ENCODE measurements at places on chromosomes 3 and 15.

DNA sequence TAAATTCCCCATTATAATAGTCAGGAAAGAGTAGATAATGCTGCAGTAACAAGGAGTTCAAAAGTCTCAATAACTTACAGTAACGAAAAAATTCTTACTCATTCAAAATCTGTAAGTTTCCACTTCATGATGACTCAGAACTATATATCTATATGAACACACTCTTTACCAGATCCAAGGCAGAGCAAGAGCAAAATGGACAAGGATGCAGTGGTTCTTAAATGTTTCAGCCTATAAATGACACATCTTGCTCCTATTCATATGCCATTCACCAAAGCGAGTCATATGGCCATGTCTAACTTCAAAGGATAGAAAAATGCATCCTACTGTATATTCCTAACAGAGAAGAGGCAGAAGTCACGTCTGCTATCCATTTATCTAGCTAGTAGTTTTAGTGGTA, 787.7 kb downstream of the NAALADL2 start:
- peak; percentile 18 for DNase-seq

GRCh38 chr15:29925227-29926082, 103.2 kb upstream of the TJP1 start:
- DNase-seq = peak; percentile 50

GRCh38 chr3:155730843-155731242, 14.0 kb downstream of the PLCH1 start:
- DNase-seq = no peak

- DNase-seq = no peak
Observed at GRCh38 chr3:62863648-62864047, 11.6 kb downstream of the CADPS start.

GRCh38 chr3:15449489-15450224, 22.3 kb downstream of the EAF1 start:
- no peak for DNase-seq

- DNase-seq = peak; percentile 69
Observed at GRCh38 chr15:45714590-45715488, 80.0 kb downstream of the SQOR start.

DNA sequence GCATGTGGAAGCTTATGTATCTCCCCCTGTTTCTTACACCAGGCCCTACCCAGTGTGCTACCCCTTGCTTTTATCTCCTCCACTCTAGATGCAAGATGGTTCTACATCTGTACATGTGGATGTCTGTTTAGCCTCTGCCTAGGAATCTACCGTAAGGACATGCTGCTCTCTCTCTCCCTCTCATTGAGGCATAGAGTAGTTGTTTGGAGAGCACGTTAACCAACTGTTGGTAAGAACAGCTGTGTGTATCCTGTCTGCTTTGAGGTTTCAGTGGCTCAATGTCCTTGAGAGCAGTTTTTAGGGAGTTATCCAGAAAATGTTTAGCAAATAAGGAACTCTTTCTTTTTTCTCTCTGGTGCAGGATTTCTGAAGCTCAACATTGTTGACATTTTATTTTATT, 152.8 kb downstream of the DNAJB8 start:
- no peak for DNase-seq

DNA sequence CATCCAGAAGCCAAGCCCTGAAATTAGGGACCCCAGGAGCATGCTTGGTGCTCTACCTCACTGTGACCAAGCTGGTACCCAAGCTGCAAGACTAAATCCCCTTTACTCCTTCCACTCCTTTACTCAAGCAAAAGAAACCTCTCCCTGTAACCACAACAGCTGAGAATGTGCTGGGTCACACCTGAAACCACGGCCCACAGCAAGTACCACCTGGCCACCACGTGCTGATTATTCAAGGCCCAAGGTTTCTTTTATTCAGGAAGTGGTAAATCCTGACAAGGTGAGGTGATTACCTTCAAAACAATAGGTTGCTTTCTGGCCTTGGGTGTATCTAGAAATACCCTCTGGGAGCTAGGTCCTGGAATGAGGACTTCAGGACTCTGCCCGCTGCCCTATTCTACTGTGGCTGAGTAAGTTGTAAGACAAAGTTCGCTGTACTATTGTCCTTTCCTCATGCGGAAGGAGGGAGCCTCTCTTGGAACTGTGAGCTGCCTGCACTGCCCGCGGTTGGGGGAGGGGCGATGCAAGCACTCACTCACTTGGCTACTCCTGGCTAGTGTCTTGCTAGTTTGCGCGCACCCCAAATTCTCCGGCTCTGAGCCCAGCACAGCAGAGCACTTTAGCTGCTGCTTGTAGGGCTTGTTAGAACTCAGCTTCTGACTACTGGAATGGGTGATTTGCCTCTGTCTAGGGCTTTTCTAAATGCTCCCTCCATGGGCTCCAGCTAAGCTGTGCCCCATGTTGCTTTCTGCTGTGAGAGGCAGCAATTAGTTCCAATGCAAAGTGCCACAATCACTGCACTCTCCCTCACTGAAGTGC, 487.1 kb upstream of the CNTN3 start:
- no peak for DNase-seq

- no peak for DNase-seq
Observed at GRCh38 chr3:98450372-98450771, 12.6 kb upstream of the OR5K1 start.

- no peak for DNase-seq
Observed at GRCh38 chr15:66912441-66912840, 153.0 kb upstream of the SMAD3 start.

- no peak for DNase-seq
Observed at GRCh38 chr15:47158573-47158972, 558.7 kb upstream of the SEMA6D start.

- DNase-seq = no peak
Observed at GRCh38 chr3:123246866-123247265, 45.1 kb downstream of the SEC22A start.

DNA sequence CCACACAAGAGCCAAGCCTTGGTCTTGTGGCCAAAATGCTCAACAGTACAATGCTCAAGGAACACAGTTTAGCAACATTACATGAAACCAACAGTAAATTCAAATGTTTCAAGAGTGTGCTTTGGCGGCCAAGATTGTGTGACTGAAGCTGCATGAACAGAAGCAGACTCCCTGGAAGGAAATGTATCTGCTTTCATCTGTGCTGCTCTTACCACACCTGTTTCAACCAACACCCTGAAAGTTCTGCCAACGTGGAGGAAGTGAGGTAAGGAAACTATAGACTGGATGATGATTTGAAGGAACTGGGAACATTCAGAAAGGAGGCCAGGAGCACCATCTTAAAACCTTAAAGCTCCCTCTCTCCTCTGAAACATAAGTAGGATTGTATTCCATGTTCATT, 55.7 kb downstream of the MB21D2 start:
- DNase-seq = peak; percentile 86

DNA sequence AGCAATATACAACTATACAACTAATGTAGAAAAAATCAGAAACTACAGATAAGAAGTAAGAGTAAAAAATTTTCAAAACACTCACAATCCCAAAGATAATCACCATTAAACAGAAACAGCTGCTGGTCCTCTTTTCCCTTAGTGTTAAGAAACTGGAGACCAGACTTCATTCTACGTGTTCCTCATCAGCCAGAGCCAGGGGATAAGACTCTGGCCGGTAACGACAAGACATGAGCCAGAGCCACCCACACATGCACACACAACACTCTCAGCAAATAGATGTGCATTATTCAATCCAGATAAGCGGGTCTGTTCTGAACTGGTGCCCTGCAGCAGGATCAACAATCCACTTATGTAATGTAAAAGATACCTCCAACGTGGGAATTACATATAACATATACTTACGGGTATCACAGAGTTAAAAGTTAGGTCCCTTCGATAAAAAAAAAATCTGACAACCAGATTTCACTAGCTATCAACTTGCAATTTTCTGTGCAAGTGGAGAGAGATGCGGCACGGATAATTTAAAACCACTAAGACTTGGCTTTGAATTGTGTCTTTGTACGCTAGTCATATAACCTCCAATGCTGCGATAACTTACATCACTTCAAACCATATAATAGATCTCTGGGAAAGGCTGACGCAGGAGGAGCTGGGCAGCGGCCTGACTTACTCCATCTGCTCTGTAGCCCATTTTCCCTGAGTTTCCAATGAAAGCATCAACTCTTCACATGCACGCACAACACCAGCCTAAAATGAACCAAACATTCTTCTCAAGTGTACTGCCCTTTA, 17.8 kb downstream of the PRICKLE2 start:
- DNase-seq = no peak

- DNase-seq = no peak
Observed at GRCh38 chr3:169746924-169747323, 17.9 kb downstream of the TERC start.

- DNase-seq = no peak
Observed at GRCh38 chr3:26293329-26293844, 329.2 kb upstream of the LRRC3B start.

DNA sequence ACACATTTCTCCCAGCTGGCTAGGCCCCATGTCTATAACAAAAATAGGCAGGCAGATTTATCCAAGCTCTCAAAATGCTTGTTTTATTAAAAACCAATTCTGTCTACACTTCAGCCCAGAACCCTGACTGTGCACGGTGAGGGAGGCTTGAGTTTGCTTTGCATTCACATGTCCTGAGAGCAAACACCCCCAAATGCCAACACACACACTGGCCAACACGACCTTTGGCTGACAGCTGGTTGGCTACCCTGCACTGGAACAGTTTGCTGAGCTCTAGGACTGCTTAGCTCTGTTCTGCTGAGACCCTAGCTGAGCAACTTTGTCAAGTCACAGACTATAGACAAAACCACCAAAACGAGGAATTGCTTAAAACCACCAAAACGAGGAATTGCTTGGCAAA, 3.6 kb downstream of the STIMATE start:
- DNase-seq = no peak

DNA sequence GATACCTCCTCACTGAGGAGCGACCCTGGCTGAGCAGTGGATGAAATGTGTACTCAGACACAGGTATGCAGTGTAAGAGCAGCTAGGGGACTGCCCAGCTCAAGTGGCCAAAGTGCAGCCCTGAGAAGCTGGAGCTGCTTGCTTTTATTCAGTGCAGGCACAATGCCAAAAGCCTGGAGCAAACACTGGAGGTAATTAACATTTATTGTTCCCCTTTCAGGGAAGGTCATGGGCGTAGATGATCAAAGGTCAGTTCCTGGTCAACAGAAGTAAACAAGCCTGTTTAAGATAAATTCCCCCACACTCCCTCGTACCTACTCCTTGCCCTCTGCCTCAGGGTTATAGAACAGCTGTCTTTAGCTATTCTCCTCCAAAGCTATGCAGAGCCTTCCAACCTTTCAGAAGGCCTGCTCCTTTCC, 17.5 kb downstream of the PLA2G4F start:
- no peak for DNase-seq

- DNase-seq = no peak
Observed at GRCh38 chr3:104989878-104990277, 376.8 kb upstream of the ALCAM start.

- DNase-seq = no peak
Observed at GRCh38 chr3:175386630-175387029, 527.5 kb downstream of the NAALADL2 start.

DNA sequence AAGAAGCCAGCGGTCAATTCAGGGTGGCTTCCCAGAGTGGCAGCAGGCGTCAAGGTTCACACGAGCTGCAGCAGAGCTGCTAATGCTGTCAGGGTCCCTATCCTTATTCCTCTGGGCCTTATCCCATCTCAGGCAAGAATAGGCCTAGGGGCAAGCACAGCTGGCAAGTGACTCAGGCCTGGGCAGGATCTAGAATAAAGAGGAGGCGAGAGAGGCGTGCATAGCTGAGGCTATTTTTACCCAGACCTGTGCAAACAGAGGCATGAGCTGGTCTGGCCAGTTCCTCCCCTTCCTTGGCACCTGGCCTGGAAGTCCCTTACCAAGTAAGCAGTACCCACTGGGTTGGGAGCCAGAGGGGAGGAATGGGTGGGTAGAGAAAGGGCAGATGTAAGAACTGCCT, 12.2 kb upstream of the VIPR1 start:
- peak; percentile 89 for DNase-seq

DNA sequence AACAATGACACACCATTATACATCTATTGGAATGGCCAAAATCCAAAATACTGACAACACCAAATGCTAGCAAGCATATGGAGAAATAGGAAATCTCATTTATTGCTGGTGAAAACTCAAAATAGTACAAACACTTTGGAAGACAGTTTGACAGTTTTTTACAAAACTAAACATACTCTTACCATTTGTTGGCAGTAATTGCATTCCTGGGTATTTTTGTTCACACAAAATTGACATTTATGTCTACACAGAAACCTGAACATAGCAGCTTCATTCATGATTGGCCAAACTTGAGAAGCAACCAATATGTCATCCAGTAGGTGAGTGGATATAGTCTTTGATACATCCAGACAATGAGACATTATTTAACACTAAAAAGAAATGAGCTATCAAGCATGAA, 489.9 kb downstream of the PLOD2 start:
- DNase-seq = no peak

DNA sequence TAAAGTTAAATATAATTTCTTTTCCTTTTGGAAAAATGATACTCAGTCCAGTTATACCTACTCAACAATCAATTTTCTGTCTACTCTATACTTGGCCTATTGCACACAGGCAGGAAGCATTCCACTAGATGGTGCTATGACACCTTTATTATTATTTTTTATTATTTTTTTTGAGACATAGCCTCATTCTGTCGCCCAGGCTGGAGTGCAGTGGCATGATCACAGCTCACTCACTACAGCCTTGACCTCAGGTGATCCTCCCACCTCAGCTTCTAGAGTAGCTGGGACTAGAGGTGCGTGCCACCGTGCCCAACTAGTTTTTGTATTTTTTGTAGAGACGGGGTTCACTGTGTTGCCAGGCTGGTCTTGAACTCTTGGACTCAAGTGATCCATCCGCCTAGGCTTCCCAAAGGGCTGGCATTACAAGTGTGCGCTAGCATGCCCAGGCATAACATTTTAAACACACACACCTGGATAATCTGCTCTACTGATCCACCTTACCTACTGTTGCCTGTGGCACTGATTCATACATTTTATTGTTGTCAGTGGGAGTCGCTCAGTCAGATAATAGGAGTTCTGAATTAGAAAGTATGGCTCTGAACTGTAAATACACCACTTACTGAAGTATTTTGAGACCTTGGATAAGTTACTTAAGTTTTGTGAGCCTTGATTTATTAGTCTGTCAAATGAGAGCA, 56.2 kb downstream of the EIF3J start:
- peak; percentile 30 for DNase-seq

GRCh38 chr3:89300526-89300925, 193.1 kb downstream of the EPHA3 start:
- no peak for DNase-seq

- DNase-seq = no peak
Observed at GRCh38 chr3:97662762-97663161, 101.8 kb upstream of the ARL6 start.

DNA sequence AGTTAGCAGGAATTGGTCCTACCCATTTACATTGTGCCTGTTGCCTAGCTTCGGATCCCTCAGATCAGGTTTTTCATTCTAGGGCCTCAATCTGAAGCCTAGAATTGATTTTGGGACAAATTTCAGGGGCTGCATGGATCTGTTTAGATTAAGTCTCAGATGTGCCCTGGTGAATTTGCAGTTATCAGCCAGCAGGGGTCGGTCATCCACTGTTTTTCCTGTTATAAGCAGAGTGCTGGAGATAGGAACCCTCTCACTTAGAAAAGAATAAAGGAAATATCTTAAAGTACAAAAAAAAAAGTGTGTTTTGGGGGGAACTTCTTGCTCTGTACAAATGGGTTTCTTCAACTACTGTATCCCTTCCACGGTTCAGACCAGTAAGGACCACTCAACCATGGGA, 212.5 kb downstream of the BCHE start:
- DNase-seq = peak; percentile 23
